Activated T-helper 2 cell treated with anti-CD3 and anti-CD28 coated beads, Interferon-gamma antibody, Interleukin-2, Interleukin-4, amounts not matched to agents 10 μg/mL and 5 μg/mL and 100 μg/mL, durations not matched to agents 14 hours and 24 hours and 36 hours (primary cell): ENCODE measurements at places on chromosomes 5 and 9. TPM values are rescaled to one million over a fixed set of nuclear protein-coding genes. Genes with fewer than 3 reads are reported as not detected.

- H3K36me3 ChIP-seq, result no peaks in the 10 kb centered on the region
- H3K27ac ChIP-seq, result no peak overlapping the region
- DNase-seq, result no peak
- no peaks in the 10 kb centered on the region for H3K4me1 ChIP-seq
- H3K27me3 ChIP-seq, result no peaks in the 10 kb centered on the region
Observed at GRCh38 chr9:27990524-27990923, 417.2 kb upstream of the C9orf72 start.

DNA sequence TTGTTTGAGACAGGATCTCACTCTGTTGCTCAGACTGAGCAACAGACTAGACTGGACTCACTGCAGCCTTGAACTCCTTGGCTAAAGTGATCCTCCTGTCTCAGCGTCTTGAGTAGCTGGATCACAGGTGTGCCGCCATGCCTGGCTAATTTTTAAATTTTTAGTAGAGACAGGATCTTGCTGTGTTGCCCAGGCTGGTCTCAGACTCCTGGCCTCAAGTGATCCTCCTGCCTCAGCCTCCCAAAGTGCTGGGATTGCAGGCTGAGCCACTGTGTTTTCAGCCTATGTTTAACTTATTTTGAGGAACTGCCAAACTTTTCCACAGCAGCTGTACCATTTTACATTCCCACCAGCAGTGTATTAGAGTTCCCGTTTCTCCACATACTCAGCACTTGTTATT is 16.8 kb downstream of the NDFIP1 start:
- no peak overlapping the region for H3K27ac ChIP-seq
- H3K27me3 ChIP-seq, result no peaks in the 10 kb centered on the region
- peaks cover 53% of the 10 kb centered on the region for H3K4me1 ChIP-seq
- no peak for DNase-seq
- H3K36me3 ChIP-seq, result peaks cover 77% of the 10 kb centered on the region

DNA sequence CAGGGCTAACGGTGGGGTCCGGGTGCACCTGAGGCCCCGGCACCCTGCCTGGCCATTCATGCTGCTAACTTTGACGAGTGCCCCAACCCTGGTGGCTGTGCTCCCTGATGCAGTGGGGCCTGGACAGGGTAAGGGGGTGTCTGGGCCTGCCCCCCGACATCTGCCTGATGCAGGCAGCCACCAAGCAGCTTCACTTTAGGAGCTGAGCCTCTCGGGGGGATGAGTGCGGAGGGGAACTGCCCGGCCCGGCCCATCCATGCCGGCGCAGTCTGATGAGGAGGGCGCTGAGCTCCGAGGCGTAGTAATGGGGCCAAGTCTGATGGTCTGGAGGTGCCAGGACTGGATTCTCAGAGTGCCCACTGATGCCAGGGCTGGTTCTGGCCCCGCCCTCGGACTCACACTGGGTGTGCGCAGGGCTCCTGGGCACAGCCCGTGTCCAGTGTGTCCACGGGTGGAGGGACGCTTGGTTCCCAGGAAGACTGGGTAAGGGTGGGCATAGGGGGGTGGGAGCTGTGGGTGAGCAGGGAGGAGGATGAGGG is 16.5 kb downstream of the DNLZ start:
- H3K4me1 ChIP-seq, result no peaks in the 10 kb centered on the region
- H3K27ac ChIP-seq, result no peak overlapping the region
- no peak for DNase-seq

DNA sequence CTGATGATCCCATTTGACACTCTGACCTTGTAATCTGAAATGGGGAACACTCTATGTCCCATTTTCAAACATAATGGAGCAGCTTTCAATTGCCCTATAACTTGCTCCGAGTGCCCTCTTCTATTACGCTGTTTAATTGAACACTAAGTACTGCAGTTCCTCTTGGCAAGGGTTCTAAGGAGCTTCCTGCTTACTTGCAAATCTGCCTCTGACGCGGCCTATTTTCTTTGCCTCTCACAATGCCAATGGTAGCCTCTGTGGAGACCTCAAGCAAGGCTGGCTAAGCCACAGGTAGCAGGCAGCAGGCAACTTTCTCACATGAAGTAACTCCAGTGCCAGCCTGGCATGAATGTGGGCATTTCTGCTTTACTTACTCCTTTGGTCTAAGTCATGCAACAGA is 443.4 kb upstream of the TRPC7 start:
- no peaks in the 10 kb centered on the region for H3K36me3 ChIP-seq
- DNase-seq, result no peak
- H3K27me3 ChIP-seq, result no peaks in the 10 kb centered on the region
- no peak overlapping the region for H3K4me3 ChIP-seq
- no peaks in the 10 kb centered on the region for H3K4me1 ChIP-seq

GRCh38 chr5:6837519-6838110 is 124.4 kb downstream of the TENT4A start:
- no peak overlapping the region for H3K4me3 ChIP-seq
- H3K36me3 ChIP-seq, result no peaks in the 10 kb centered on the region
- DNase-seq, result no peak
- peaks cover 11% of the 10 kb centered on the region for H3K4me1 ChIP-seq
- no peaks in the 10 kb centered on the region for H3K27me3 ChIP-seq

- no peaks in the 10 kb centered on the region for H3K36me3 ChIP-seq
- H3K27ac ChIP-seq, result no peak overlapping the region
- no peaks in the 10 kb centered on the region for H3K27me3 ChIP-seq
- H3K4me3 ChIP-seq, result no peak overlapping the region
- DNase-seq, result no peak
- H3K4me1 ChIP-seq, result no peaks in the 10 kb centered on the region
Observed at GRCh38 chr9:84772511-84772910, 103.0 kb downstream of the NTRK2 start.

- H3K27me3 ChIP-seq, result no peaks in the 10 kb centered on the region
- H3K27ac ChIP-seq, result peak overlapping the region; percentile 88
- peaks cover 56% of the 10 kb centered on the region for H3K36me3 ChIP-seq
- DNase-seq, result peak; percentile 68
- peak overlapping the region; percentile 64 for H3K4me3 ChIP-seq
Observed at GRCh38 chr5:177300236-177300880, 3.2 kb downstream of the RAB24 start.

DNA sequence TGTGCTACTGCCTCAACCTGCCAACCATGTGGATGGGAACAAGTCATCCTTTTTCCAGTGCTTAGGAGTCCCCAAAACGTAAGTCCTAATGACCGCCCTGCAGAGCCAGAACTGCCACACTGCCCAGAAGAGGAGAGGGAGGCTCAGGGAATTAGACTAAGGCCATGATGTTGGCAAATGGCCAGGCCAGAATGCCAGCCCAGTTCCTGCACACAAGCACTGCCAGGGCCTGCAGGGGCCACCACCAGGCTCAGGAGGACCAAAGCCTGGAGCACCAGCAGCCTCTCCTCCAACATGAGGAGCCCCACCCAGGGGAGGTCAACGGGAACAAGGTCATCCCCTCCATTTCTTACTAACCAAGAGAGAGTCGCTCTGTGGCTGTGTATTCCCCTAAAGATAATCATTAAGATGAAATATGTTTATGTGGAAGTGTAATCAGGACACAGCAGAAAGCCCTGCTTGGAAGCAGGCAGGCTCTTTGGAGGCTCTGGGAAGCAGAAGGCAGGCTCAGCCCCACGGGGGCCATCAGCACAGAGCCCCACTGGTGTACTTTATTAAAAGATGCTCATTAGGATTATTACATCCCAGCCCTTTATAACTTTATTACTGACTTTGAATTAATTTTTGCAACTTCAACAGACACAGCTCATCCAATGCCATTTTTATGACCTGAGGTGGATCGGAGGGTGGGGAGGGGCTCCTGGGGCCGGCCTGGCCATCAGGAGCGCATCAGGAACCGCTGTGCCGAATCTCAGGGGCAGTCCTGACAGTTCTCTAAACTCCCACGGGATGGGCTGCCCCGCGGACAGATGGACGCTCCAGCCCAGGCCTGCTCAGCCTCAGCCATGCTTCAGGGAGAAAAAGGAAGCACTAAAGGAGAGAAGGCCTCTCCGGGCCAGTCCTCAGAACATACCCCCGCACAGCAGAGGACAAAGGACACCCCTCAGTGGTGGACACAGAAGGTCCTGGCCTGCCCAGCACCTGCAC is 127.0 kb downstream of the ADAMTS2 start:
- H3K27ac ChIP-seq, result no peak overlapping the region
- H3K4me1 ChIP-seq, result no peaks in the 10 kb centered on the region
- no peaks in the 10 kb centered on the region for H3K36me3 ChIP-seq
- DNase-seq, result no peak
- no peaks in the 10 kb centered on the region for H3K27me3 ChIP-seq

DNA sequence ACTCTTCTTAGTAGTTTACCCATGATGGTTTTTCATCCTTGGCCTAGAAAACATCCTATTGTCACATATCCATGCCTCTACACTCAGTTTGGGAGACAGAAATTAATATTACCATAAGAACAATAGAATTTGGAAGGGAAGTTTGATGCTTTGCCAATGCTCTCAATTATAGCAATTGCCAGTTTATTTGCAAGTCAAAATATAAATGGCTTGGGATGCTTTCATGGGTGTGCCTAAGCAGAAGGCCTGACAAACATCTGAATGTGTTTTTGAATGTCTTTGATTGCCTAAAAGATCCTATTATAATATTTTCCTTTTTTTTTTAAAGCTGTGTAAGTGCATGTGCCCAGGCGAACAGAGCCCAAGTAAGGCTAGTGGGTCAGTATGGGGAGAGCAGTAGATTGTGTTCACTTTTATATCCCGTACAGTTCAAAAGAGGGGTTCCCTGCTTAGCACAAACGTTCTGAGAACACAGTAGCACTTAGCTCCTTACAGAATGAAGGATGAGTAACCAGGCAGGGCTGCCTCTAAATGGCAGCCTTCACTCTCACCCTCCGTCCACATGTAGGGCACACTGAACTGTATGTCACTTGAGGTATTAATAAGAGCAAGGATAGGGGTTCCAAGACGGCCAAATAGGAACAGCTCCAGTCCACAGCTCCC is 56.0 kb upstream of the AGXT2 start:
- H3K27me3 ChIP-seq, result peaks cover 2% of the 10 kb centered on the region
- no peak overlapping the region for H3K4me3 ChIP-seq
- H3K4me1 ChIP-seq, result no peaks in the 10 kb centered on the region
- DNase-seq, result no peak
- no peaks in the 10 kb centered on the region for H3K36me3 ChIP-seq

DNA sequence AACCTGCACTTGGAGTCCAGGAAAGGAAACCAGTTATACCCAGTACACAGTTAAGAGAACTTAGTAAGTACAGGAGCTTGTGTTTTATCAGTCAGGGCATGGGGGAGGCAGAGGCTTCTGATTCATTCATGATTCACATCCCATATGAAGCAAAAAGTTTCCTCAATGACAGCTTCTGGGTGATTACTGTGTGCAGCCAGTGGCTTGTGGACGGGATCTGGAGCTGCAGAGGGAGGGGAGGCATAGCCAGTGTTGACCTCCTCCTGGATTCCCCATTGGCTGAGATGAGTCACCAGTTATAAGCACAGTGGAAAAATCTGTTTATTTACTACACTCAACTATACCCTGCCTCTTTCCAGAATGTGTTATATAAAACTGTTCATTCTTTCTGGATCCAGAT is 17.7 kb downstream of the IL31RA start:
- H3K27ac ChIP-seq, result peak overlapping the region; percentile 6
- H3K4me1 ChIP-seq, result peaks cover 20% of the 10 kb centered on the region
- no peaks in the 10 kb centered on the region for H3K36me3 ChIP-seq
- no peaks in the 10 kb centered on the region for H3K27me3 ChIP-seq
- DNase-seq, result no peak

DNA sequence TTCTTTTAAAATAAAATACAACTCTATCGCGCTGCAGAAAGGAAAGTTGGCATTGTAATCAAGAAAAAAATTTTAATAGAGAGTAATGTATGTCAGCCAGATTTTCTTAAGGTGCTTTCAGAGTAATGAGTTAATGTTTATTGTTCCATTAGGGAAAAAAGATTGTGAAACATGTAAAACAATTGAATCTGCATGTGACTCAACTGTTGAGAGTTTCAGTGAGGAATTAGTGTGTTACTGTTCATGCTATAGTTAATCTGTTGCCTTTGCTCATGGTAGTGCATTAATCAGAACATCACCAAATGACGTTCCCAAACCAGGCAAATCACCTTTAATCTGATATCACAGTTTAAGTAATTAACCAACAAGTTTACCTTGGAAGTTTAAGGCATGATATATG is 600.5 kb downstream of the NR2F1-AS1 start:
- no peaks in the 10 kb centered on the region for H3K4me1 ChIP-seq
- no peaks in the 10 kb centered on the region for H3K36me3 ChIP-seq
- no peak for DNase-seq
- no peak overlapping the region for H3K4me3 ChIP-seq
- H3K27me3 ChIP-seq, result no peaks in the 10 kb centered on the region

- DNase-seq, result peak; percentile 28
- H3K4me1 ChIP-seq, result peaks cover 3% of the 10 kb centered on the region
- H3K27ac ChIP-seq, result no peak overlapping the region
- no peaks in the 10 kb centered on the region for H3K27me3 ChIP-seq
- no peak overlapping the region for H3K4me3 ChIP-seq
Observed at GRCh38 chr9:20884985-20885593, 146.4 kb downstream of the HACD4 start.

GRCh38 chr5:125002727-125003598 is 256.5 kb upstream of the ZNF608 start:
- no peaks in the 10 kb centered on the region for H3K36me3 ChIP-seq
- no peaks in the 10 kb centered on the region for H3K4me1 ChIP-seq
- DNase-seq, result no peak
- H3K27ac ChIP-seq, result no peak overlapping the region

- no peak for DNase-seq
- peaks cover 29% of the 10 kb centered on the region for H3K4me1 ChIP-seq
Observed at GRCh38 chr9:134406366-134407120, 80.3 kb downstream of the RXRA start.

GRCh38 chr5:173420108-173420507 is 91.9 kb upstream of the STC2 start:
- H3K4me1 ChIP-seq, result no peaks in the 10 kb centered on the region
- no peaks in the 10 kb centered on the region for H3K36me3 ChIP-seq
- no peaks in the 10 kb centered on the region for H3K27me3 ChIP-seq
- no peak for DNase-seq
- no peak overlapping the region for H3K4me3 ChIP-seq

DNA sequence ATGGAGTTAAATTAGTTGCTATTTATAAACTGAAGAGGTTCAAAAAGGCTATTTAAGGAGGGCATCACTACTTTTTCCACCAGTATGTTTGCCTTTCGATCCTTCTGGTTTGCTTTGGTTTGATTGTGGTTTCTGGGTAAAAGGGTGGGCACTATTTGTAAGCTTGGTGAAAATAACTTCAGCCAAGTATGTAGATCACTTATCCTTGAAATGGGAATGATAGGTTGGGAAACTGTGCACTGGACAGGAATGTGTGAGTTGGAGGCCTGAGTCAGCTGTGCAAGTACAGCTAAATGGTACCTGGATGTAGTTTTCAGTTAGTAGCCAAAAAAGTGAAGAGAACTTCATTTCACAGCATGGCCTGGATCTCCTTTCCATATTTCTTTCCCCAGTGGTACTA is 466.2 kb downstream of the ENC1 start:
- no peak overlapping the region for H3K4me3 ChIP-seq
- DNase-seq, result no peak
- H3K36me3 ChIP-seq, result no peaks in the 10 kb centered on the region

- no peak overlapping the region for H3K4me3 ChIP-seq
- H3K4me1 ChIP-seq, result peaks cover 6% of the 10 kb centered on the region
- no peak overlapping the region for H3K27ac ChIP-seq
- H3K27me3 ChIP-seq, result peaks cover 23% of the 10 kb centered on the region
- no peak for DNase-seq
Observed at GRCh38 chr5:159257007-159257406, 6.1 kb upstream of the UBLCP1 start.

CPLANE1 gene
- total RNA-seq, result 7.7 and 9.1 TPM in 2 replicates

ALDH1A1 gene
- not detected in 2 replicates for total RNA-seq

C1QTNF3 gene
- 1.5 and 1.7 TPM in 2 replicates for total RNA-seq

PCDHGA12 gene
- total RNA-seq, result 0.11 and 0.16 TPM in 2 replicates

LCN2 gene
- total RNA-seq, result not detected in 2 replicates

OR1J2 gene
- total RNA-seq, result not detected in 2 replicates

PITX1 gene
- total RNA-seq, result 0.39 and 0.46 TPM in 2 replicates

EDIL3 gene
- not detected in 2 replicates for total RNA-seq

BASP1 gene
- total RNA-seq, result 0.64 and 0.73 TPM in 2 replicates

SPAAR gene
- not detected in 2 replicates for total RNA-seq

MOB3B gene
- 0.94 and 1.3 TPM in 2 replicates for total RNA-seq

WDR38 gene
- total RNA-seq, result not detected in 2 replicates

ENTREP1 gene
- not detected in 2 replicates for total RNA-seq

C9 gene
- not detected in 2 replicates for total RNA-seq
